Stomach (tissue), 19 donors: ENCODE measurements at places on chromosomes 5 and 9. TPM values are rescaled to one million over a fixed set of nuclear protein-coding genes. Genes with fewer than 3 reads are reported as not detected.

DNA sequence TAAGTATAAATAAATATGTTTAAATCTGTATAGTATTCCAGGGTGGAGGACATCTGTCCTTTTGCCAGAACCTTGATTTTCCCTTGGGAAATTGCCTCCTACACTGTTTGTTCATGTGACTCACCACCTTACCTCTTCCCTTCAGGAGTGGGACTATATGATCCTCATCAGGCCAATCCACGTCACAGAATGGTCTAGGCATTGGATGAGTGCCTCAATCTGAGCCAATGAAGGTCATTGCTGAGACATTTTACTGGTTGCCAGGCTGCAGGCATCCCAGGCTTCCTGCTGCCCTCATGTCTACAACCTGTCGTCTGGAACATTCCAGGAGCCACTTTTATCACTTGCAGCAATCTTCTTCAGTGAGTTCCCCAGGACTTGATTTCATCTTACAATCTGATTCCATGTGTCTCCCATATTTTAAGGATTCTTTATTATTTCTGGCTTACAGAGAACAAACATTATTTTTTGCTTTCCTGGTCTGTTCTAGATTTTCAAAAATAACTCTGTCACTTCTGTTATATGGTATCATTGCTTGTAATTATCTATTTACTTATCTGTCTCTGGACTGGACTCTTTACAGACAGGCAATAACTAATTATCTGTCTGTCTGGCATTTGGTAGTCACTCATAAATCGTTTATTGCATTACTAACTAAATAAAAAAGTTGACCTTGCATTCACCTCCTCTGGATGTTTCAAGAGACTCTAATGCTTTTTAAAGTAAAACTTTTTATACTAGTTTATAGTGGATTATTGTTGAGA, 107.3 kb upstream of the APC start:
- DNase-seq: no peak

DNA sequence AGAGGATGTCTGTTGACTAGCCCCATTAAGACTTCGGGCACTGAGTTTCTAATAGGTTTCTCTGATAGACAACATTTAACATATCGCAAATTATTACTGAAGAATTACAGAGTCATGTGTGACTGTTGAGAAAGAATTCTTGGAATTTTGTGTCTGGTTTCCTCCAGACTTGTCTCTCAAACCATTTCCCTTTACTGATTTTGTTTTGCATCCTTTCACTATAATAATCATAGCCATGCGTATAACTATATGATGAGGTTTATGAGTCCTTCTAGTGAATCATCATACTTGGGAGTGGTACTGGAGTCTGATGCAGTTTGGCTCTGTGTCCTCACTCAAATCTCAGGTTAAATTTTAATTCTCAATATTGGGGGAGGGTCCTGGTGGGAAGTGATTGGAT, 27.0 kb downstream of the ZNF169 start:
- no peak for DNase-seq

The STRBP gene
- 5.5 TPM for total RNA-seq

The SPINK6 gene
- total RNA-seq: not detected

The RNF208 gene
- total RNA-seq: 0.45 TPM

- no peak for DNase-seq
Observed at GRCh38 chr9:6991418-6991817, 233.6 kb downstream of the KDM4C start.

- no peak for DNase-seq
Observed at GRCh38 chr5:22277006-22277405, 576.1 kb downstream of the CDH12 start.

DNA sequence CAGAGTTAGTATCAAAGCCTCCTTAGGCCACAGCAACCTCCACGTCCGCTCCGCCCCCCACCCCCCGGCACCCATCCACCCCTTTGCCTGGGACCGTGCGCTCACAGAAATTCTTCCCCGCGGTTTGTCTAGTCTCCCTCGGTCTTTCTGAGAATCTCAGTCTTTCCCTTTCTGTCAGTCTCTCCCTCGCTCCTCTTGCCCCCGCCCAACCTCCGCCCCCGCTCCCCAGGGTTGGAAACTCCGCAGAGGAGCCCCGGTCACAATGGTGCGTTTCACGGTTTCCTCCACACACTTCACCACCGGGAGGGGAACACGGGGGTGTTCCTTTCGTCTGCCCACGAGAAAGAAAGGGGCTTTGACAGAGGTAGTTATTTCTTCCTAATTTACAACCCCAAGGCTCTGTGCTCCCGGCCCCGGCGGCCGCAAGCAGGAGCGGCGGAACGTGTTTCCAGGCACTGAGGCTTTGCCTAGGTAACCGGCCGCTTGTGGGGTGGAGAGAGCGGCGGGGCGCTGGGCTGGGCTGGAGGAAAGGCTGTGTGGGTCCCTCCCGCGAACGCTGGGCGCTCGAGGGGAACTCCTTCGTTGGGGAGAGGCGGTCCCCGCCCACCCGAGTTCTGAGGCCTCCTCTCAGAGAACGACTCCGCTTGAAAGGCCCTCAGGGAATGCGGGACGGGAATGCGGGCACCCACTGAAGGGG, 2.1 kb downstream of the NR4A3 start:
- DNase-seq: peak; percentile 51
